ENCODE measurements at places on chromosomes 7 and 10.

GRCh38 chr7:114414156-114415063, at the start of gene FOXP2:
Gene FOXP2, plus strand, starts transcription at chr7:114414815. Its CDS starts 11,697 bp downstream, at chr7:114426512.
- DNase-seq = no peak

DNA sequence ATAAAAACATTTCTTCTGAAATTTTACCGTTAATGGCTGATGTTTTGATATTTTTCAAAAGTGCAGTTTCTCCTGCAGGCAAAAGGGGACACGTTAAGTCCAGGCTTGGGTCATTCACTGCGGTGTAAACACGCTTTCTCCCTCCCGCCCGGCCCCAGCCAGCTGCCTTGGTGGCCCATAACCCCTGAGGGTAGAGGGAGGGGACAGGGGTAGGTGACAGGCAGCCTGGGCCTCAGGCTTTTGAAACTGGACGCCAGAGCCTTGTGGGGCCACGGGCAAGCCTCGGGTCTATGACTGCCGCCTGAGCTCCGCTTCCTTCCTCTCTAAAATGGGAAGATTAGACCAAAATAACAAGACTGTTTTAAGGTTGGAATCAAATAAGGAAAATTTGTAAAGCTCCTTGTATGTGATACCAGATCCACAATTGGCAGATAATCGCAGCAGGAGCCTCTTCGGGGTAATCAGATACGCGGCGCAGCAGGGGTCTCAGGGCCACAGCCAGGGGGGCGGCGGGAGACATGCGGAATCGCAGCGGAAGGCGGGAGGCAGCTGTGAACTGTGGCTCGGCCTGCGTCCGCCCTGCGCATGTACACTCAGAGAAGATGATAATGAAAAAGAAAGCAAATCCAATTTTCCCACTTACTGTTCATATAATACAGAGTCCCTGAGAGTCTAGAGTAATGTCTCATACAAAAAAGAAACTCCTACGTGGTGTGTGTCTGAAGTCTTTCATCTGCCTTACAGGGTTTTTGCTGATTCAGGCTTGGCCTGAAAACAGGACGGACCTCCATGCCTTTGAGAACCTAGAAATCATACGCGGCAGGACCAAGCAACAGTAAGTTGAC, 138.3 kb downstream of the EGFR start:
- no peak for DNase-seq

- no peak for DNase-seq
Measured at GRCh38 chr10:77887631-77888355, 38.8 kb downstream of the DLG5 start.

DNA sequence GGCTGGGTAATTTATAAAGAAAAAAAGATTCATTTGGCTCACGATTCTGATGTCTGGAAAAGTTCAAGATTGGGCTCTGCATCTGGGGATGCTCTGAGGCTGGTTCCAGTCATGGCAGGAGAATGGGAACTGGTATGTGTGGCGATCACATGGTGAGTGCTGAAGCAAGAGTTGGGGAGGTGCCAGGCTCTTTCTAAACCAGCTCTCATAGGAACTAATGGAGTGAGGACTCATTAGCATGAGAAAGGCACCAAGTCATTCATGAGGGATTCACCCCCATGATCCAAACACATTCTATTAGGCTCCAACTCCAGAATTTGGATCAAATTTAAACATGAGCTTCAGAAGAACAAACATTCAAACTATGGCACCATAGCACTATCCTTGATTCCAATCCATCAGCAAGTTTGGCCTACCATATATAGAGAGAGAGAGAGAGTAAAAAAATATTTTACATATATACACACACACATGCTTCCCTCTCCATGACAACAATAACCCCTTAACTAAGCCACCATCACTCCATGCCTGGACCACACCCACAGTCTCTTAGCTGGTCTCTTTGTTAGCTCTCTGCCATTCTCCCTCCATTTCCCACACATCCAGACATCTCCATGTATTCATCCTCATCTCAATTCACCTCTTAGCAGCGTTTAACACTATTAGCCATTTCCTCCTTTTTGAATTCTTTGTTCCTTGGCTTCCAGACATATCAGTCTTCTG, 57.9 kb downstream of the NPY start:
- no peak for DNase-seq

DNA sequence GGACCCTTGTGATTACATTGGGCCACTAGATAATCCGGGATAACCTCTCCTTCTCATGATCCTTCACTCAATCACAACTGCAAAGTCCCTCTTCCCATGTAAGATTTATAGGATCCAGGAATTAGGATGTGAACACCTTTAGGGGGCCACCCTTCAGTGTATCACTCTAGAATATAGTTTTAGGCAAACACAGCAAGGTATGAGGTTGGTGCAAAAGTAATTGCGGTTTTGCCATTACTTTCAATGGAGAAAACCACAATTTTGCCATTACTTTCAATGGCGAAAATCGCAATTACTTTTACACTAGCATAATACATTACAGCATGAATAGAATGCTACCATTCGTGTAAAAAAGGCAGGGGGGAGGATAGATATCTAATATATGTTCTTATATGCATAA, 104.0 kb downstream of the BAMBI start:
- DNase-seq = no peak

GRCh38 chr10:78934532-78934898, 134.3 kb upstream of the ZMIZ1 start:
- DNase-seq = no peak

GRCh38 chr10:76051007-76051936, 619.8 kb downstream of the LRMDA start:
- no peak for DNase-seq

DNA sequence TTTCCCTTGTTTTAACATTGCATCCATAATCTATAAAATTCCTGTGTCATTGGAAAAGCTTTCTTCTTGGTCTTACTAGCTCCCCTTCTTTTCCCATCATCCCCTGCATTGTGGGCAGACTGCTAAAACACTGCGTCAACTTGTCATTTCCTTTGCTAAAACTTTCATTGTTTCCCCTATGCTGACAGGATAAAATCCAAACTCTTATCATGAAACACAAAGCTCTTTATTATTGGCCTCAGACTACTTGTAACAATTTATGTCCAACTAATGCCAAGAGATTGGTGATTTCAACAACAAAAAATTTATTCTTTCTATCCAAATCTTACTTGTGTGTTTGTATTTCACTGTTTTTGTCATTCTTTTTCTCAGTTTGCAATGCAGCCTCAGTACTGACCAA, 339.1 kb downstream of the HGF start:
- no peak for DNase-seq

Data from GOT3 (cell line).